ENCODE measurements at places on chromosomes 1 and 21.
A peak's percentile ranks its signal among the peaks of the same experiment; 100 is the strongest.

DNA sequence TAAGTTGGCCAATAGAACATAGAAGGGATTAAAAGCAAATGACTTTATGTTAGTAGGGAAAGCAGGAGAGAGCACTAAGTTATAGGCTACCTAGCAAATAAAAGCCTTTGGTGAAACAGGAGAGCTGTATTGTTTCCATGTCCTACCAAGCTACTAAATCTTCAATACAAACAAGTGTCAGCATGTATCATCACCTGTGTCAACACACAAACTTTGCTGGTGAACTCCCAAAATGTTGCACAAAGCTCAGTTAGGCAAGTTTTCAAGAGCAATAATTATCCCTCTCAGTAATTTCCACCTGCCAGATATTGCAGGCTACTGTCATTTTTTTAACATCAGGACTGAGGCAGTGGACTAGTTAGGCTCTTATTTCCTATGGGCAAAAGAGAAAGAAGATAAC lies 77.7 kb upstream of the ADAM30 start:
- no peak for DNase-seq

DNA sequence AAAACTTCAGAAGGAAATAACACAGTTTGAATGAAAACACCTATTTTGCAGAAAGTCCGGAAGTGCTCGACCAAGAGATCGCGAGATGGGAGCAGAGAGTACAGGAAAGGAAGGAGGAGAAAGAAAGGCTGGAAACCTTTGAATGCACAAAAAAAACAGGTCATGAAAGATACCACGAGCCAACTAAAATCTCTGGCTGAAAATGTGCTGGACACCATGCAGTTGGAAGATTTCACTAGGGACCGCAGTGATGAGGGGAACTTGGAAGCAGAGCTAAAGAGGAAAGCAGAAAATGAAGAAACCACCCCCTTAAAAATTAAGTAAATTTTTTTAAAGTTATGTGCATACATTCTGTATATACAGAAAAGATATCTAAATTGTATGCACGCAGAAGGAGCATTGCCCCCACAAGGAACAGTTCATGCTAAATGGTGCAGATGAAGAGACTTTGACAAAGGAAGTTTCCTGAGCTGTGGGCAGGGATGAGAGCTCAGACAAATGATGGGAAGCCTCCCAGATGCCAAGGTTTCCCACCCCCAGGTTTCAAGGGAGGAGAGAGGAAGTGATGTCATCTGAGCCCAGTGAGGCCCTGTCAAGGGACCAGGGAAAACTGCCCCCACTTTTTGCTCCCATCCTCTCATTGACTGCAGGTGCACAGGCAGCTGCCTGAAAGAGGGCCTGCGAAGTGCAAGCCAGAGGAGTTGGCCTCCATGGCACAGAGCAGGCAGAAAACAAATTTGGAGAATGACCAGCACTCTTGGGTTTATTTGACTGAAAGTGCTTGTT lies 52.5 kb downstream of the ETS2 start:
- DNase-seq = no peak

DNA sequence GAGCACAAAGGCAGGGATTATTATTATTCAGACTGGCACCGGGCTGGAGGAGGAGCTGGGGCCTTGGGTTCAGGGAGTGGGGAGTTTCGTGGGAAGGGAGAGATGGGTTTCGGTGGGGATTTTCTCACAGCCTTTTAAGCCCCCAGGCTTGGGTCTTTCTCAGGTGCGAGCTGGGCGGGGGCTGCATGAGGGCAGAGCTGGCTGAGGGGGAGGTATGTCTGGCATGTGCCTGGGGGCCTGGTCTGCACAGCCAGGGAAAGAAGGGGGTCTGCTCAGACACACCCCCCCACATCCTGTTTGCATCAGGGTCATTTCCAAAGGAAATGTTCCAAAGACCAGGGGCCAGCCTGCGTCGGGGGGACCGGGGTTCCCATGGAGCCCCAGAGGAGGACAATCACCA lies 21.6 kb downstream of the GRHL3 start:
- DNase-seq = no peak

GRCh38 chr1:183239793-183240525 lies 53.9 kb downstream of the LAMC2 start:
- DNase-seq = no peak

DNA sequence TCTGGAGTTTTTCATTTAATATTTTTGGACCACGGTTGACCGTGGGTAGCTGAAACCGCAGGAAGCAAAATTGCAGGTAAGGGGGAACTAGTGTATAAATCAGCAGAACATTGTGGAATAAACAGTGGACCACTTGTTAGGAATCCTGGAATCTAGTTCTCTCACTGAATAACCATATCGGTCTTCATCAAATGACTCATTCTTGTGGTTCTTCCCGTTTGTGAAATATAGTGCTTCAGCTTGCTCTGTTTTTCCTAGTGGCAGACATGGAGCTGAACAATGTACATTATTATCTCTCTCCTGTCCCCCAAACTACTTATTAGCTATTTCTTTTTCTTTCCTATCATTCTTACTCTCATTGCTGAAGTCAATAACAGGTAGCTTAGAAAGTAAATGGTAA lies 61.9 kb downstream of the HSPA13 start:
- no peak for DNase-seq

DNA sequence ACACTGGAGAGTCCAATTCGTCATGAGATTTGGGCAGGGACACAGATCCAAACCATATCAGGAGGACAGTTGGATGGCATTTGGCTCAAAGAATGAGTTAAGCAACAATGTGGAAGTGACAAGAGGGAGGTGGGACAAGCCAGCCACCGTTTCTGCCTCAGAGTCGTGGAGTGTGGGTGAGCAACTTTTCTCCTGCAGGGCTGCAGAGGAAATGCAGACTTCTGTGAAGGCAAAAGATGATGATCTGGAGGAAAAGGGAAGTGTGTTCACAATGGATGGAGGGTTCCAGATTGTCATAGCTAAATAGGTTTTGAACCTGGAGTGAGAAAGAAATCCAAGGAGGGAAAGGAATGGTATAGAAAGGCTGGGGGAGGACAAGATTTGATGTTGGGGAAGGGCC lies 16.4 kb upstream of the KANK4 start:
- no peak for DNase-seq

DNA sequence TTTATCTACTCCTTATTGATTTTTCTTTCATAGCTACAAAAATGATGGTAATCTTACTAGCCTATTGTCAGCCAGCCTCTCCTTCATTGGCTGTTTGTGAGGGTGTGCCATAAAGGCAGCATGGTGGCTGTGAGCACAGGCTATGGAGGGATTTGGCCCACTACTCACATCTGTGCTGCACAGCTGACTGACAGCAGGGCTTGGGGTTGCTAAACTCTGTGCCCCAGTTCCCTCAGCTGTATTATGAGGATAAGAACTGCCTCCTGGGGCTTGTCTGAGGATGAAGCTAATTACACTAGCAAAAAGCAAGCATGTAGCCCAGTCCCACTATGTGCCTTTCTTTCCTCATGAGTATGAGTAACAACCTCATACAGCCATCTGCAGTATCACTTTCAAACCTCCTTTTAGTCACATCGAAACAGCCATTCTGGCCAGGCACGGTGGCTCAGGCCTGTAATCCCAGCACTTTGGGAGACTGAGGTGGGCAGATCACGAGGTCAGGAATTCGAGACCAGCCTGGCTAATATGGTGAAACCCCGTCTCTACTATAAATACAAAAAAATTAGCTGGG lies 66.2 kb downstream of the COQ8A start:
- no peak for DNase-seq

- DNase-seq = peak; percentile 64
Measured at GRCh38 chr1:115052454-115053083, 22.9 kb downstream of the TSHB start.

- no peak for DNase-seq
Measured at GRCh38 chr1:30599721-30600120, 123.7 kb downstream of the MATN1 start.

DNA sequence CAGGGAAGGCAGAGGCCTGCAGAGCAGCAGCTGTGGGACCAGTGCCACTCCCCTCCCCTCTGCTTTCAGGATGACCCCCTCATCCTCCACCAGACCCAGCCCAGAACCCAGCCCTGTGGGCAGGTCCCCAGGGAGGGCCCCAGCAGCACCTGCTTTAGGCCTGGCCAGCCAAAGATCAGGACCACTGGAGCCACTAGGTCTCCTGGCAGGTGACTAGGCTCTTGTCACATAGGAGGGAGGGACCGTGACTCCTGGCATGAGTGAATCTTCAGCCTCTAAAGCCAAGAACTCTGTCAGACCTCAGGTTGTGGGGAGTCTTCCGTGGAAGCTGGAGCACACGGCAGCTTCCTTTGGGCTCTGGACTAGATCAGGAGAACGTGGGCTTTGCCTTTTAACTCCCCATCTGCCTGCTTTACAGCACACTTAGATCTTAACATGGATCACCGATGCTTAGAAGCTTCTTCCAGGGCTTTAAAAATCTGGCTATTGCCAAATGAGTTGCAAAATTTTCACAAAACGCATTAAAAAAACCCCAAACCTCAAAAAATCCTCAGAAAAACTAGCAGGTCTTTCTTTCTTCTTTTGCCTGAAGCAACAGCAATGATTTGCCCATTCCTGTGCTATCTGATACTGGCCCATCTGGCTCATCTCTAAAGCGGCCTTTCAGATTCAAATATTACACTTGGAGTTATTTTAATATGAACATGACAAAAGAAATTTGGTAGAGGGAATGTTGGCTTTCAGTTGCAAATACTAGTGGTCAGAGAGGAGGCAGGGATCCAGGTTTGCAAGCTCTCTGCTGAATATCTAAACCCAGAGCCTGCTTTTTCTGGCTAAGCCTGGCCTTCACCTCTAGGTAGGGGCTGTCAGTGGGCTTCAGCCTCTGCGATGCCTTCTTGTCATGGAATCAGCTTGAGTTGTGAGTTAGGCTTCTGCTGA lies 235.2 kb downstream of the SDCCAG8 start:
- no peak for DNase-seq

DNA sequence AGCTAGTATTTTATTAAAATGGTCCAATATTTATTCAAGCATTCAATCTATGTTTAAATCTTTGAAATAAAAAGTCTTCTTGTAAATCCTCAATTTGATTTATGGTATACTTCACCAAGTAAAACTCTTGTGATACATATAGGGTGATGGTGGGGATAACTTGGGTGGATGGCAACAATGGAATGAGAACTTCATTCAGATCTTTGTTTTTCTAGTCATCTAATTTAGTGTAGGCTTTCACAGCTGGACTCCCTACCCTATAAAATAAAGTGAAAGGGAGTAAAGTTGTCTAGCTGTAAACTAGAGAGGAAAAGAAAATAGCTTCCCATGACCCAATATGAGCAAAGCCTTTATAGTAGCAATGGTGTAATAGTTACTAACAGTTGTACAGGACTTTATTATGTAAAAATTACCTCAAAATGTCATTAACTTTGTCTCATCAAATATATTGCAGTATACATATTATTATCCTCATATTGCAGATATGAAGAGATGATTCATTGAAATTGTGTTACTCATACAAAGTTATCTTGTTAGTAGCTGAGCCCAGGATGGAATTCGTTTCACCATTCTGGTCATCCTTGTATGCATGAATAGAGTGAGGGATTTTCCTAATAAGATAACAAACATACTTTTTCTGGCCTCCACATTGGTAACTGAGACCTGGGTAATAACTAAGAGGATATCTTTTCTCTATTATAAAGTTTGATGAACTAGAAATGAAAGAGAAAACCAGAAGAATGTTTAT lies 1377.7 kb upstream of the ADGRL4 start:
- no peak for DNase-seq

- no peak for DNase-seq
Measured at GRCh38 chr1:243554686-243555085, 295.4 kb downstream of the AKT3 start.

- DNase-seq = no peak
Measured at GRCh38 chr1:222071387-222071786, 329.5 kb upstream of the DUSP10 start.

DNA sequence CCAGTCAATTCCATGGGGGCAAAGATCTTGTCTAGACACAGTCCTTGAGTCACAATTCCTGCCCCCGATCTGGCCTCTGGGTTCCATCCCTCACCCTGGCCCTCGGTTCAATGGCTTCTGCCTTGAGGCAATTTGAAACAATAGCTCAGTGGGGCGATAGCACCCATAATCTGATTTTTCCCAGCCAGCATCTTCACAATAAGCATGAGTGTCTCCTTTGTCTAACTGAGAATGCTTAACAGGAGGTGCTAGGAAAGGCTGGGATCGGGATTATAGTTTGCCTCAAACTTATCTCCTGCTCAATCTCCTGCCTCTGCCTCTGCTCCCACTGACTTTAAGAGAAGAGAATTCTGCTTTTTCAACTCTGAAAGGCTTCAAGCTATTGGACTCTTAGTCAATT lies 293.9 kb upstream of the PROX1 start:
- no peak for DNase-seq

DNA sequence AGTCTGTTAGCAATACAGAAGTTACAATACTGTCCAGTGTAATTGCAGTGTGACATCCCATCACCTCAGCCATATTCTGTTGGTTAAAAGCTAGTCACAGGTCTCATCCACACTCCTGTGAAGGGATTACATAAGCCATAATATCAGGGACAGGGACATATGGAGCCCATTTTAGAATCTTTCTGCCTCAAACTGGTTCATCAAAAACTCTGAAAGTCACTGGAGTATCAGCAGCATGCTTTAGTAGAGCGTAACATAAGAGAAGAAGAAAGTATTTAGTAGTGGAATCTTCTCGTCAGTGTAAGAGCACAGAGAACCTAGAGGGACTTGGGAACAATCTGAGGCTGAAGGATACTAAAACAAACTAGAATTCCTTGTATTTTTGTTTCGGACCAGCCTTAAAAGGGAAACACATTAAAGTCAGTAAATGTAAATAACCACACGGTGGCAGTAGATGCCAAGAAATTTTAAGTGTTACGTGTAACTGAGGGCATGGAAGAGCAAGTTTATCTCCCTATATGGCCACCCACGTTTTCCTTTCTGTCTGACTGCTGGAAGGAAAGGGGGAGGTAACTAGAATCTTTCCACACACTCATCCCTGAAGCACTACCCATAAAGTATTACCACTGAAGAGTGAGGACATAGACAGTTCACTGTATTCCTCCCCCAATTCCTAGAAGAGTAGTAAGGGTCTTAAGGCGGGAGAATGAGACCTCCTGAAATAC lies 41.6 kb upstream of the AGL start:
- peak; percentile 65 for DNase-seq

GRCh38 chr1:71304125-71304524 lies 223.3 kb upstream of the ZRANB2 start:
- DNase-seq = no peak

- DNase-seq = no peak
Measured at GRCh38 chr1:111943846-111944749, 45.4 kb downstream of the KCND3 start.

- DNase-seq = no peak
Measured at GRCh38 chr1:246527402-246528088, 20.5 kb upstream of the SMYD3 start.

Measured in CD4-positive, alpha-beta T cell treated with Interleukin-15 for 4 hours (primary cell).